ENCODE measurements at places on chromosomes 3 and 15.

GRCh38 chr3:46438831-46439230 is 25.9 kb downstream of the LTF start:
- no peak for ATAC-seq

- ATAC-seq: no peak
Measured at GRCh38 chr3:96430079-96430478, 384.3 kb upstream of the EPHA6 start.

DNA sequence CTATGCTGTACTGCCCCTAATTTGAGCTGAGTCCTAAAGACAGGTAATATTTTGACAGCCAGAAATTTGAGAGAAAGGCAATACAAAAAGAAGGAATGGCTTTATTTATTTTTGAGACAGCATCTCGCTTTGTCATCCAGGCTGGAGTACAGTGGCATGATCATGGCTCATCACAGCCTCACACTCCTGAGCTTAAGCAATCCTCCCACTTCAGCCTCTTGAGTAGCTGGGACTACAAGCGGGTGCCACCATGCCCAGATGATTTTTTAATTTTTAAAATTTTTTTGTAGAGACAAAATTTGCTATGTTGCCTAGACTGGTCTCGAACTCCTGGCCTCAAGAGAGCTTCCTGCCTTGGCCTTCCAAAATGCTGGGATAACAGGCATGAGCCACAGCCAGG is 77.4 kb upstream of the SLC4A7 start:
- ATAC-seq: no peak

- no peak for ATAC-seq
Measured at GRCh38 chr3:48370333-48370713, 1.7 kb upstream of the FBXW12 start.

DNA sequence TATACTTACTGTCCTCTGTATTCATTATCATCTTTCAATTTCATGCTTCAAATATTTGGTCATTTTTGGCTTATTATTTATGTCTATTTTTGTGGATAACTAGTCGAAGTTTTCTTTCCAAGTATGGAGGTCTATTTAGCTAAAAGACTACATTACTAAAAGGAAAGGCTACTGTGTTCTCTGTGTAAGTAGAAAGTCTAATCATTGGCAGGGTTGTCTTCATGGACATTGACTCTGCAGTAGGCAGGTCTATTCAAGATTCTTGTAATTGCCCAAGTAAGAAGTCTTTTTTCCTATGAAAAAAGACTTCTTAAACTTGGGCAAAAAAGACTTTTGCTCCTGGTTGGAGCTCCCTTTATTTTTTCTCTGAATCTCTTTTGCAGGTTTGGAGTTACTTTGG is 368.6 kb upstream of the GRM7 start:
- ATAC-seq: no peak

GRCh38 chr15:62060896-62061280 is 641 bp upstream of the VPS13C start:
- peak; percentile 2 for ATAC-seq

DNA sequence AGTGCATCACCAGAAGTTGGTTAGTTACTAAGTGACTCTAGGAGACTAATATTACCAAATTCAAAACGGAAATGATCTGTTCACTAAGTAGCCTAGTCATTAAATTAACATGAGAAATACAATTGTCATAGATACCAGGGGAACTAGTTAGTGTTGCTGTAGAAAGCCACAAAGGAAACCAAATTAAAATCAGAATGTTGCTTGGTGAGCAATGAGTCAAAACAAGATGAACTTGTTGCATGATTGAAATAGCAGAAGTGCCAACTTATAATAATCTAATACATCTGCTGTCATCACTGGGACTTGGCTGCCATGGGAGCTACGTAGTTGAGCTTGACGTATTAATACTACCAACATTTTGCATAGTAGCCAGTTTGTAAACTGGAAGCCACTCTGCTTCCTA is 458.1 kb downstream of the DIPK2A start:
- no peak for ATAC-seq

GRCh38 chr3:73471986-73472787 is 152.6 kb downstream of the PDZRN3 start:
- no peak for ATAC-seq

DNA sequence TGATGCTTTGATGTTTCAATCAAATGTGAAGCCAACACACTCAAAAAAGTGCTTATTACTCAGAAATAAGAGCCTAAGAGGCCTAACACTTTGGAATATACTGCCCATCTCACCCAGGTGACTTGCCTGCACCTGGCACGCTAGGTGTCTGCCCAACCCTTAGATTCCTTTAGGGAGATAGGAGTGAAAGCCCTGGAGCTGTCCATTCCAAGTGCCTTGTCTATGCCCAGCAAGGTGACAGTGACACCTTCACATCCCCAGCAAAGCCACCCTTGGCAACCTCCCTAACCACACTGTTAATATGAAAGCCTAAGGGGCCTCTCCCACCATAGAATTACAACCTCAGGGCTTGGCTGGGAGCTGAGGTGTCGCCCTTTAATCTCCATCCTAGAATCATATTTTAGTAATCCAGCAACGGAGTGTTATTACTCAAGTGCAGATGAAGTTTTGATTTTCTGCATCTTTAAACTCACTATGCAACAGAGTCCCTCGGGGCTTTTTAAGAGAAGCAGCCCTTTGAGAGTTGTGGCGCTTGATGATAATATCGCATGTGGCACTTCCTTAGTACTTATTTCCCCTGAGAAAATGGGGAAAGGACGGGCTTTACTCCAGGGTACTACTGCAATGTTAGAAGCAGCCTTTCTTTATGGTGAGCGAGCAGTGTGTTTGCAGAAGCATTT is 24.8 kb downstream of the ATP10A start:
- peak; percentile 55 for ATAC-seq

GRCh38 chr3:179151474-179151873 is 3.3 kb downstream of the PIK3CA start:
- ATAC-seq: no peak

GRCh38 chr3:69435274-69436265 is 49.7 kb upstream of the FRMD4B start:
- ATAC-seq: no peak

GRCh38 chr15:62565634-62566026 is 400.5 kb upstream of the C2CD4B start:
- ATAC-seq: no peak

GRCh38 chr3:4533489-4534443 is 40.6 kb downstream of the ITPR1 start:
- no peak for ATAC-seq

DNA sequence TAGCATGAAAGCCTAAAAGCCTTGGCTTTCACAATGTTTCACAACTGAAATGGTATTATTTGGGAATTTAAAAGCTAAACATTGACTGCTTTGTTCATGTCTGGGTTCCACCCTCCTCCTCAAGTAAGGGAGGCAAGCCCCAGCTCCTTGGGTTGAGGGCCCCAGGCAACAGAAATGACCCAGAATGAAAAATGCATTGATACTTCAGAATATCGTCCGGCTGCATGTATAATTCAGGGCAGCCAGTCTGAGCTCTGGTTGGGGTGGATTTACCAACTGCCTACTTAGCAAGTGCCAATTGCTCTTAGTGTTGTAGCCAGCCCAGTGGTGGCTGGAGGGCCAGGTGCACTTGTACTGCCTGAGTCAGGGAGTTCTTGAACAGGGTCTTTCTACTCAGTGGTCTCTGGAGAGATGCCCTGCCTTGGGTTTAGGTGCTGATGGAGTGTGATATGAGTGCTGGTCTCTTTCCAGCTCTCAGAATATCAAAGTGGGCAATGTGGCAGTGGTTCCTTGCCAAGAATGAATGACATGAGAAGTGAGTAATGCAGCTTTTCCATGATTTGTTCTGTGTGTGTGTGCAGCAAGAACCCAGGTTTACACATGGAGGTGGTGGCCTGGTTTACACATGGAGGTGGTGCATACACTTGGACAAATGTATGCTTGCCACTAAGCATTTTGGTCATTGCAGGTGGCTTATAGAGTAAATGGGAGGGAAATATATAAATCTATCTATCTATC is 40.9 kb upstream of the ADAMTSL3 start:
- ATAC-seq: no peak

- no peak for ATAC-seq
Measured at GRCh38 chr3:186192823-186193222, 83.9 kb upstream of the ETV5 start.

- ATAC-seq: no peak
Measured at GRCh38 chr3:86969500-86970189, 21.3 kb downstream of the VGLL3 start.

GRCh38 chr3:123332124-123332641 is 116.7 kb downstream of the ADCY5 start:
- no peak for ATAC-seq

DNA sequence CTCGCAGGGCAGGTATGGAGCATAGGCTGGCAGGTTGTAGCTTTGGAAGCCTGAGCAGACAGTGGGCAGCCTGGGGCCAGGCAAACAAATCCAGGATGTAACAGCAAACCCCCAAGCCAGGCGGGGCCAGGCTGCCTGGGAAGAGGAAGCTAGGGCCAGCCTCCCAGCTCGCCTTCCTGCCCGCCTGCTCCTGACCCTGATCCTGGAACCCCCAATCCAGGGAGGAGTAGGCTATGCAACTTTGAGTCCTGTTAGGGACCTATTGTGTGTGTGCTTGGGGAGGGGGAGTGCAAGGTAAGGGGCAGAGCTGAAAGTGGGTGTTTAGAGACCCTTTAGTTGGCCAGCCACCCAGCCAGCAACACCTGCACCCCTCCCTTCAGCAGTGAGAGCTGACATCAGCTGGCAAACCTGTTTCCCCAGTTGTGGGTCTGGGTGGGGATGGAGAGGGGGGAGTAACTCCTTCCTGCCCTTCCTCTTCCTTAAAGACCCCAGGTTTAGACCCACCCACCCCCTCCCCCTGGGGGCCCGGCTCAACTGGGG is 2.5 kb downstream of the NBEAL2 start:
- ATAC-seq: no peak

- no peak for ATAC-seq
Measured at GRCh38 chr3:16609927-16610580, 4.8 kb upstream of the DAZL start.

DNA sequence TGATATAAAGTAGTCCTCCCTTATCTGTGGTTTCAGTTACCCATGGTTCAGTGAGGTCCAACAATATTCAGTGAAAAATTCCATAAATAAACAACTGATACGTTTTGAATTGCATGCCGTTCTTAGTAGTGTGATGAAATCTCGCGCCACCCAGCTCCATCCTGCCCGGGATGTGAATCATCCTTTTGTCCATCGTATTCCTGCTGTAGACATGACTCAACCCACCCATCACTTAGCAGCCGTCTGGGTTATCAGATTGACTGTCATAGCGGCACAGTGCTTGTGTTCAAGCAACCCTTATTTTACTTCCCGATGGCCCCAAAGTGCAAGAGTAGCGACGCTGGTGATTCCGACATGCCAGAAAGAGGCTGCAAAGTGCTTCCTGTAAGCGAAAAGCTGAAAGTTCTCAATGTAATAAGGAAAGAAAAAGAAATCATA is 48.0 kb upstream of the MEX3B start:
- no peak for ATAC-seq

All from activated CD4-positive, CD25-positive, alpha-beta regulatory T cell treated with anti-CD3 and anti-CD28 coated beads, Interleukin-2, amount 50 U/mL, for 24 hours (primary cell).